ENCODE measurements at places on chromosomes 2 and 18.

- DNase-seq: no peak
Observed at GRCh38 chr18:74582642-74583041, 15.0 kb upstream of the ZNF407 start.

GRCh38 chr2:123359636-123360035 is 665.5 kb upstream of the CNTNAP5 start:
- no peak for DNase-seq

DNA sequence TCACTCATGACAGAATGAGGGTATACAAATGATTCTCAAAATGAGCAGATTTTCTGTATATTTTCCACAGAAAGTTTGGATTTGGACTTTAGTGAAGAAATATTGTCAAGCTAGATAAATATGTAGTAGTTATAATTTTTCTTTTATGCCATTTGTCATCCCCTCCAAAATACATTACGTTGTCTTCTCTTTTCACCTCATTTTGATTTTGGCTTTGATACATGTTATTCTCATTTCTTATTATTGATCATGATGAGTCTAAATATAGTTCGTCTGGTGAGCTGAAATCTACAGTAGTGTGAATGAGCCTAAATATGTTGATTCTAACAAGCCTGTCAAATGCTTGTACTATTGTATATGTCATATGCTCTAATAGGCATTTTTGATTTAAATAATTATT is 12.3 kb downstream of the DDX1 start:
- DNase-seq: no peak

DNA sequence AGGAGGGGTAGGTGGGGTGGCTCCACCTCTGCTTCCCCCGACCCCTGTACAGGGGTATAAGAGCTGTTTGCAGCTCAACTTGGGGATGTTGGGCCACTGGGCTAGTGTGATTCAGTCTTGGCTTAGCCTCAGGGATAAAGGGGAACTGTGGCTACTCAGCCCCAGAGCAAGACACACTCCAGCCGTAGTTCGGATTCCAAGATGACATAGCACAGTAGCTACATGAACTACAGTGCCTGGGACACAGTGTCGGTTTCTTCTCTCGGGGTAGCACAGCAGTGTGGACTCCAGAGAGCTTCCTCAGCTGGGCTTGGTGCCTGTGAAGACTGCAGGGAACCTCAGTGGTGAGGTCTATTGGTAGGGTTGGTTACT is 21.1 kb downstream of the CARF start:
- no peak for DNase-seq

DNA sequence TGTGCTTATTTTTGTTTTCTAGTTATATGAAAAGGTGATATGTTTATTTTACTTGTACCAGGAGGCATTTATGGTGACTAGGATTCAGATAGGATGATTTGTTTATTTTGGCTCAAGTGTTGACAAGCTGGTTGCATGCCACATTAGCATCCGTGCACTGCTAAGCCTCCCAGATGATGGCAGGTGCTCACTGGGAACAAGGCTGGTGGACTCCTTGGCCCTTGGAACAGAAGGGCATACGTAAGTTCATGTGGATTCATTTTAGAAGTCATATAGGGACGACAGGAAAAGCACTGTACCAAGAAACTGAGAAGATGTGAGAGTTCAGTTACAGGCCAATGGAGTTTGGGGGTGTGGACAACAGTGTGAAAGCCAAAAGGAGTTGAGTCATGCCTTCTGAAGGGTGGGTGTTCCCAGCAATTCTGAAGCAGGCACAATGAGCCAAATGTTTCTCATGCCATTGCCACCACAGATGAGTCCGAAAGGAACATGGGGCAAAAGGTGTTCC is 166.2 kb downstream of the PHLPP1 start:
- no peak for DNase-seq

- no peak for DNase-seq
Observed at GRCh38 chr2:25286025-25286400, 55.7 kb downstream of the DNMT3A start.
